Fibroblast of skin of scalp (primary cell): ENCODE measurements at places on chromosomes 7 and 10.

GRCh38 chr7:1246160-1246870 is 13.6 kb downstream of the UNCX start:
- no peak for DNase-seq

GRCh38 chr10:116694243-116694926 is 48.0 kb downstream of the HSPA12A start:
- no peak for DNase-seq

GRCh38 chr7:155805826-155806095 is 6.5 kb downstream of the SHH start:
- no peak for DNase-seq

DNA sequence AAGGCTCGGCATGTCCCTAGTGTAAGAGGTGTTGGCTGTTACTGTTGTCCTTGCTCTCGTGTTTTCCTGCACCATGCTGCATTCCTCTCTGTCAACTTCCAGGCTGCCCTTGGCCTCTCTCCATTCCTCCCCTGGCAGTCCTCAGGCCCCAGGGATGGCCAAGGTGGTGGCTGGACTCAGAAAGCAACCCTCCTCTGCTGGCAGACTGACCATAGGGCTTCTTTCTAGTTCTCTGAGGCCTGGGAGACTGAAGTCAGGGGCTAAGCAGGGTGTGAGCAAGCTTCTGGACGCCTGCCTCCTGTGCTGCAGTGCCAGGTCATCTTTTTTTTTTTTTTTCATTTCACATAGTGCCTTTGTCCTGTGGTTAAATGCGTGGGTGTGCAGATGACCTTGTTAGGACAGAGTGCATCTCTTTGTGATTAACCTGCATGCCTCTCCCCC is 72.0 kb downstream of the GOLGA7B start:
- DNase-seq, result no peak

GRCh38 chr10:112447620-112447928 is 559 bp downstream of the VTI1A start:
- no peak for DNase-seq

DNA sequence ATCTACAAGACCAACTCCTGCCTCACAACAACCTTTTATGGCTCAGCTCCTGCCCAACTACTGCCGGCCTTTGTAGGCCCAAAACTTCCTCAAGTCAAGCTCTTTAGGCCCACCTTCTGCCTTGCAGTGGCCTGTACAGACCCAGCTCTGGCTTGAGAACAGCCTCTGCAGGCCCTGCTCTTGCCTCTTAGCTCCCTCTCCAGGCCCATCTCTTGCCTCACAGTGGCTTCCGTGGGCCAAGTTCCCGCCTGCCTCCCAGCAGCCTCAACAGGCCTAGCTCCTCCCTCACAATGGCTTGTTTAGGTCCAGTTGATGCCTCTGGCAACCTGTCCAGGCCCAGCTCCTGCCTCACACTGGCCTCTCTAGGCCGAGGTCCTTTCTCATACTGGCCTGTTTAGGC is 32.4 kb upstream of the VKORC1L1 start:
- DNase-seq, result no peak

DNA sequence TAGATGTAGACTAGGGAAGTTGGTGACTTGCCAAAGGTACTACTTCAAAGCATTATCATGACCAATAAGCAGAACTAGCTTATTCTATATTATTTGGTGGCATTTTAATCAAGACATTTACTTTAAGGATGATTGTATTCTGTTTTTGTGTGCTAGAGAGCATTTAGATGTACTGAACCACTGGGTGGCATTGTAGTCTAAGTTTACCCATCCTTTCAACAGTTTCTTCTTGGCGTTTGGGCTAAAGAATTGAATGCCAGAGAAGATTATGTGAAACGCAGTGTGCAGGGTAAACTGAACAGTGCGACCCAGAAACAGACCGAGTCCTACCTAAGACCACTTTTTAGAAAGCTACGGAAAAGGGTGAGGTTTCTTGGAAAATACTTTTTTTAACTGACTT is 26.8 kb downstream of the PRPF18 start:
- DNase-seq, result peak; percentile 62

- DNase-seq, result no peak
Observed at GRCh38 chr7:103141753-103142404, 7.0 kb downstream of the NAPEPLD start.

GRCh38 chr7:40033826-40034225 is 83.8 kb downstream of the CDK13 start:
- DNase-seq, result no peak

DNA sequence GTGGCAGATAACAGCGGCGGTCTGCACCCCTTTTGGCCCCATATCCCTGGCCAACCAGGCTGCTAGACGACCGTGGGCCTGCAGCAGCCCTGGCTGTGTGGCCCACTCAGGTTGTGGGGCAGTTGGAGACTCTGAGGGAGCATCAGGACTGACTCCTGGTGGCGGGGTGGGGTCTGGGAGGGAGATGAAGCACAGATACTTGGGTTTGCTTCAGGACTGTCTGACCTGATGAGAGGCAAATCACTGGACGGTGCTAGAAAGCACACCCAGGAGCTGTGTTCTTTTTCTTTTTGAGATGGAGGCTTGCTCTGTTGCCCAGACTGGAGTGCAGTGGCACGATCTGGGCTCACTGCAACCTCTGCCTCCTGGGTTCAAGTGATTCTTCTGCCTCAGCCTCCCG is 28.2 kb downstream of the BAMBI start:
- DNase-seq, result no peak

GRCh38 chr7:113764401-113765035 is 154.3 kb downstream of the PPP1R3A start:
- no peak for DNase-seq

GRCh38 chr7:34128762-34129161 is 223.4 kb downstream of the BMPER start:
- DNase-seq, result peak; percentile 94

GRCh38 chr10:42551582-42552187 is 86.7 kb downstream of the ZNF33B start:
- DNase-seq, result peak; percentile 2

- no peak for DNase-seq
Observed at GRCh38 chr7:157444843-157445135, 108.0 kb downstream of the DNAJB6 start.

GRCh38 chr7:23213755-23214154 is 31.9 kb downstream of the NUP42 start:
- DNase-seq, result no peak

GRCh38 chr10:54066646-54067045 is 734.4 kb downstream of the PCDH15 start:
- no peak for DNase-seq
